Activated CD4-positive, alpha-beta T cell treated with anti-CD3 and anti-CD28 coated beads, Interleukin-2, amount 50 U/mL, for 16 hours (primary cell): ENCODE measurements at places on chromosomes 7 and 10.

GRCh38 chr10:109025172-109025571 is 898.1 kb downstream of the XPNPEP1 start:
- no peak for DNase-seq

- no peak for DNase-seq
Observed at GRCh38 chr7:66571568-66571967, 57.1 kb upstream of the KCTD7 start.

GRCh38 chr10:122244001-122244975 is 26.8 kb upstream of the BTBD16 start:
- DNase-seq: no peak

- DNase-seq: no peak
Observed at GRCh38 chr10:112298581-112298980, 15.4 kb downstream of the TECTB start.

DNA sequence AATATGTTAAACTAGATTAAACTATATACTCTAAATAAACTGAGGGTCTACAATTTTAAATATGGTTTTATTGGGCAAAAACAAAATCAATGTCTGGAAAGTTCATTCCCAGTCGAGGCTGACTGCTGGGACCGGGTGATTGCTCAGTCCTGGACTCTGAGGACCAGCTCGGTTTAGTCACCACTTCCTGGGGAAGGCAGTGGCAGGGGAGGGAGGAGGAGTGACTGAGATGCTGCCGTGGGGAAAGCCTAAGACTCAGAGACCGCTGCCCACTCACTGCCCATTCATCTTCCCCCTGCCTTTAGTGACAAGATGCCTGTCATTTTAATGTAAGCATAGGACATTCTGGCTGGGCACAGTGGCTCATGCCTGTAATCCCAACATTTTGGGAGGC is 29.0 kb downstream of the ATOH7 start:
- no peak for DNase-seq

GRCh38 chr10:44017483-44018145 is 367.3 kb downstream of the CXCL12 start:
- no peak for DNase-seq
